ENCODE measurements at places on chromosomes 16 and 17. TPM values are rescaled to one million over a fixed set of nuclear protein-coding genes. Genes with fewer than 3 reads are reported as not detected.

DNA sequence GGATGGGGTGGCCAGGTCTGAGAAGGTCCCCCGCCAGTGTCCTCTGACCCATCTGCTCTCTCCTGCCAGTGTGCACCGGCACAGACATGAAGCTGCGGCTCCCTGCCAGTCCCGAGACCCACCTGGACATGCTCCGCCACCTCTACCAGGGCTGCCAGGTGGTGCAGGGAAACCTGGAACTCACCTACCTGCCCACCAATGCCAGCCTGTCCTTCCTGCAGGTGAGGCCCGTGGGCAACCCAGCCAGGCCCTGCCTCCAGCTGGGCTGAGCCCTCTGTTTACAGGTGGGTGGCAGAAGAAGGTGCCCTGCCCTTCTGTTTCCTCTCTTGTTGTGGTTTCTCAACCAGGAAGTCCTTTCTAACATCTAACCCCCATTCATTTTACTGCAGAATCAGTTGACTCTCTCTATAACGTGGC is 7.1 kb downstream of the ERBB2 start:
- H3K4me3 ChIP-seq = peak overlapping the region; percentile 80
- H3K4me1 ChIP-seq = peaks cover 77% of the 10 kb centered on the region
- peak; percentile 22 for DNase-seq

DNA sequence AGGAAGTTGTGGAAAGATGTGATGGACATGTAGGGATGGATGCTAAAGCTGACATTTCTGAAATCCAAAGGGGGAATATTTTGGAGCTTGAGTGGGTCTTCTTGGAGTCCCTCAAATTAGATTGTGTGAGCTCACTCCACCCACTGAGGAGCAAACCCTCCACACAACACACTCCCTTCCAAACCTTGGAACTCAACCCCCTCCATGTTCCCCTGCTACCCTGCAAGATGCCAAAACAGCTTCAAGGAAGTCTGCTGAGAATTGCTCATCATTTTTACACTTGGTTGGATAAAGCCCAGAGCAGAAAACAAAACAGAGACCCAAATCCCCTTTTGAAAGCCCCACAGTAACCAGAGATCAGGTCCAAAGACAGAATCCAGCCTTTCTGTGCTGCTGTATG is 103.3 kb upstream of the ERCC4 start:
- H3K4me1 ChIP-seq = no peaks in the 10 kb centered on the region
- H3K27me3 ChIP-seq = peaks cover 12% of the 10 kb centered on the region
- H3K36me3 ChIP-seq = no peaks in the 10 kb centered on the region
- no peak overlapping the region for H3K4me3 ChIP-seq
- no peak for DNase-seq

The CACNG3 gene
- polyA plus RNA-seq = not detected

The TMEM107 gene
- polyA plus RNA-seq = 64.0 TPM

- no peak overlapping the region for H3K27ac ChIP-seq
- DNase-seq = no peak
- no peaks in the 10 kb centered on the region for H3K27me3 ChIP-seq
These were observed 76.0 kb downstream of the CHD9NB start for GRCh38 chr16:52976539-52977167.

GRCh38 chr17:80871341-80871740 is 120.3 kb upstream of the CHMP6 start:
- no peak for DNase-seq
- peaks cover 11% of the 10 kb centered on the region for H3K36me3 ChIP-seq
- H3K4me1 ChIP-seq = peaks cover 30% of the 10 kb centered on the region

- DNase-seq = no peak
- peaks cover 13% of the 10 kb centered on the region for H3K4me1 ChIP-seq
- H3K36me3 ChIP-seq = no peaks in the 10 kb centered on the region
- H3K4me3 ChIP-seq = no peak overlapping the region
- H3K27ac ChIP-seq = no peak overlapping the region
- peaks cover 2% of the 10 kb centered on the region for H3K27me3 ChIP-seq
These were observed 72.7 kb downstream of the PRKCA start for GRCh38 chr17:66375121-66375520.

DNA sequence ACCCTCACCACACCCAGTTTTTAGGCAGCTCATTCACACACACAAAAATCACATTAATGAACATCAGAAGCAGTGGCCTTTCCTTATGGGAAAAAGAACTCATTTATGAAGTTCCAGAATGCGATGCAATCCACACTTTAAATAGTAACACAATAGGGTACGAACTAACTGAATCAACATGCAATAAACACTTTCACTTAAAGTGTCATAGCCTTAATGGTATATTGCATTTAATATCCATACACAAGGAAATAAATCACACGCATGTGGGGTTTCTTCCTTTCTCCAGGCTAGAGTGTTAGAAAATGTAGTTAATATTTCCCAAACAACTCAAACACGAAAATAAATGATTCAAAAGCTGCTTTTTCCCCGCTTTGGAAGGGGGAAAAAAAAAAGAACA is 19.7 kb downstream of the ADCY9 start:
- H3K27me3 ChIP-seq = no peaks in the 10 kb centered on the region
- H3K4me3 ChIP-seq = no peak overlapping the region
- H3K27ac ChIP-seq = peak overlapping the region; percentile 72
- DNase-seq = no peak

GRCh38 chr17:51667706-51668083 is 407.3 kb downstream of the UTP18 start:
- H3K27ac ChIP-seq = no peak overlapping the region
- peak overlapping the region; percentile 26 for H3K4me3 ChIP-seq
- peaks cover 3% of the 10 kb centered on the region for H3K27me3 ChIP-seq
- no peaks in the 10 kb centered on the region for H3K36me3 ChIP-seq
- H3K4me1 ChIP-seq = peaks cover 9% of the 10 kb centered on the region

GRCh38 chr16:67547423-67548264 is 14.7 kb upstream of the CTCF start:
- no peak overlapping the region for H3K4me3 ChIP-seq
- H3K4me1 ChIP-seq = peaks cover 3% of the 10 kb centered on the region
- DNase-seq = no peak
- H3K27ac ChIP-seq = no peak overlapping the region
- H3K36me3 ChIP-seq = no peaks in the 10 kb centered on the region

The NEUROD2 gene
- polyA plus RNA-seq = not detected

Measured in immature natural killer cell (primary cell).